ENCODE measurements at places on chromosomes 16 and 17.

- DNase-seq = no peak
Measured at GRCh38 chr16:2150418-2151187, 2.2 kb downstream of the RAB26 start.

- no peak for DNase-seq
Measured at GRCh38 chr16:82900559-82900958, 273.8 kb downstream of the CDH13 start.

DNA sequence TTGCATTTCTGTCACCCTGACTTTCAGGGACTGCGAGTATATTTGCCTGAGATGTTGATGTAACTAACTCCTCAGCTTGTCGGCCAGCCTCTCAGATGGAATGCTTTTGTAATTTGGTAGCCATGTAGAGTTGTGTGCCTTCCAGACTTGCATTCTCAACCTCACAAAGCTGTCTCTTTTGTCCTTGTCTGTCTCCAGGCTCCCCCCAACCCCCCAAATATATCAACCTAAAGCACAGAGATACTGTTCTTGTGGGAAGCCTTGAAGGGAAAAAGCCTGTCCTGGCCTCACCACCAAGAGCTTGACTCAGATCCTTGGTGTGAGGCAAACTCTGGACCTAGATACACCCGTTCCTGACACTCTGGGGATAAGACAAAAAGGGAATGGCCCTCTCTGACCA, 18.4 kb downstream of the SAP30BP start:
- no peak for DNase-seq

- no peak for DNase-seq
Measured at GRCh38 chr16:13291591-13292333, 390.4 kb downstream of the SHISA9 start.

- no peak for DNase-seq
Measured at GRCh38 chr17:81039096-81039495, 4.1 kb downstream of the BAIAP2 start.

DNA sequence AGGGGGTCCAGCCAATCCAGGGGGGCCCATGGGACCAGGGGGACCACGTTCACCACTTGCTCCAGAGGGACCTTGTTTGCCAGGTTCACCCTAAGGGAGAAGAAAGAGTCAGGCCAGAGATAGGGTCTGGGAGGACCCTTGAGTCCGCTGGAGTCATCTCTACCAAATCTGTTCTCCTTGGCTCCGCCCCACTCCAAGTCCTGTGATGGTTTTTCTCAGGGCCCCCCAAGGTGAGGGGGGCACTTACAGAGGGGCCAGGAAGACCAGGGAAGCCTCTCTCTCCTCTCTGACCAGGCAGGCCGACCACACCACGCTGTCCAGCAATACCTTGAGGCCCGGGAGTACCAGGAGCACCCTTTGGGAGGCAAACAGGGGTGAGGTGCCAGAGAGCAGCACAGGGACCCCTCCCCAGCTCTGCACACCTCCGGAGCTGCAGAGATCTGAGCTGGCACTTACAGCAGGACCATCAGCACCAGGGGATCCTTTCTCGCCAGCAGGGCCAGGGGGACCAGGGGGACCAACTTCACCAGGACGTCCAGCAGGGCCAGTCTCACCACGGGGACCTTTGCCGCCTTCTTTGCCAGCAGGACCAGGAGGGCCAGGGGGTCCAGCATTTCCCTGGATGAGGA, 12.4 kb downstream of the COL1A1 start:
- no peak for DNase-seq

- peak; percentile 75 for DNase-seq
Measured at GRCh38 chr16:66605177-66605978, 874 bp downstream of the CMTM3 start.

- DNase-seq = no peak
Measured at GRCh38 chr17:51045621-51046020, 75.0 kb downstream of the SPAG9 start.

Measured in GM20000 (cell line).